ENCODE measurements at places on chromosomes 5 and 9.

GRCh38 chr5:1228120-1228519, 2.9 kb downstream of the SLC6A18 start:
- DNase-seq, result no peak

GRCh38 chr5:165127941-165128340, 1622.5 kb downstream of the MAT2B start:
- DNase-seq, result peak; percentile 1

DNA sequence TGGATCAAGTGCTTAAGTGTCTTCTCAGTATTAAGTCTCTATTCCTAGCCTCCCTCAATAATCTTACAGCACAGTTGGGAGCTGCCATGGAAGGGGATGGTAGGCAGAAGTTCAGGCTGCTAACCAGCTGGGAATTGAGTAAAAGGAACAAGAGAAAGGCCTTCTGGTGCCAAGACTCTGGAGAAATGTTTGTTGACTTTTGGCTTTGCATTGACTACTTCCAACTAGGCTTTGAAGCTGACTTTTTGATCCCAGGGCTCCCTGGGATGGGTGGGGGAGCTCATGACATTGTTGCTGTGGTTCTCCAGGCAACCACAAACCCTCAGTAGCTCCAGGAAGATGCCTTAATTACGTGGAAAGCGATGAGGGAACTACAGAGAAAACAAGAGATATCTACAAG, 85.2 kb upstream of the HTR4 start:
- peak; percentile 60 for DNase-seq

DNA sequence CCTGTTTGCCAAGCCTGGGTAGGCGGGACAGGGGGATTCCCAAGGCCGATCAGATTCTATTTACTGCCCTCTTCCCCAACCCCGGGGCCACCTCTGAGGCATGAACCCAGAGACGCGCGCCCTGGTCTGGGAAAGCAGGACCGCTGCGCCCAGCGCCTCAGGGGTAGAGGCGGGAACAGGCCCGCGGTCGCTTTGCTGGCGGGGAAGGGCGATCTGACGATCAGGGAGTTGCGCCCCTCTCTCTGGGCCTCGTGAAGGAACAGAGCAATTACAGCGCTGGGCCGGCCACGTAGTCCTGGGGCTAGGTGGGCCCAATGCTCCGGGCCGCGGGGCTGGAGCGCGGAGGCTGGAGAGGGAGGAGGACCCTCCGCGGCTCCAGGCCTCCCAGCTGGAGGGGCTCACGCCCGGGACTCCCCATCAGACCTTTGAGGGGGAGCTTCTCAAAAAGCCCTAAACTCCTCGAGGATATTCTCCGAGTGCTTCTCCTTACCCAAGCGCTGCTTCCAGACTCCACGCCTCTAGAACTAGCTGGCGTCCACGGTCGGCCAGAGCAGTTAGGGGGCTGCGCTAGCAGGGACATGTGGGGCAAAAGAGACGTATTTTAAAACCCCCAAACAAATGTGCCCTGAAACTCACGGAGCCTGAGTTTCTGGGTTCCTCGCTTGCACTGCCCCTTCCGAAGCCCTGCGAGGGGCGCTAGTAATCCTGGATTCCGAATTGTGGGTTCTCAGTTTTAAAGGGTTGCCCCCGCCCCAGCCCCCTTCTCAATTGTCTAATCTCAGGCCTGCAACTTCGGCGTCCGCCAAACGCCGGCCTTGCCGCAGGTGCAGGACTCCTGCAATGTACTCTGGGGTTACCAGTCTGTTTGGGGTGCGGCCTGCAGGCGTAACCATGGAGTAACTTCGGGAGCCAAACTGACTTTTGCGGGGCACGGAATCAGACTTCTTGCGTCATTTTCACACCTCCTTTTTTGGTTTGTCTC, 57.6 kb downstream of the TMEM174 start:
- DNase-seq, result no peak

DNA sequence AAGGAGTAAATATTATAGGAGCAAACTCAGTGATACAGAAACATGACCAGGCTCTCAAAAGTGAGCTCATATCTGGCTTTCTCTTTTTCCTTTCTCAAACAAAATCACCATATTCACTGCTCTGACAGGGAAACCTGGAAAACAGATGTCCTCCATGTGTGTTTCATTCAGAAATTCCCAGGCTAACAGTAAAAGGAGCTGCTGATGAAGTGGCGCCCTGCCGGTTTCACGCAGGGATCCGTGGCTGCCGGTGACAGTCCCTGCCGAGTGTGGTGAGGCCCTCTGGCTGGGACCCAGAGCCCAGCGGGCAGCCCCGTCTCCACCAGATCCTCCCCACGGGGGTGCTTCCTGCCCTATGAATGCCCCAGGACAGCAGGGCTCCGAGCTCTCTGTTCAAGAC, 208.1 kb downstream of the GNA14 start:
- peak; percentile 83 for DNase-seq

GRCh38 chr9:108784998-108785397, 70.8 kb downstream of the ACTL7B start:
- peak; percentile 76 for DNase-seq

DNA sequence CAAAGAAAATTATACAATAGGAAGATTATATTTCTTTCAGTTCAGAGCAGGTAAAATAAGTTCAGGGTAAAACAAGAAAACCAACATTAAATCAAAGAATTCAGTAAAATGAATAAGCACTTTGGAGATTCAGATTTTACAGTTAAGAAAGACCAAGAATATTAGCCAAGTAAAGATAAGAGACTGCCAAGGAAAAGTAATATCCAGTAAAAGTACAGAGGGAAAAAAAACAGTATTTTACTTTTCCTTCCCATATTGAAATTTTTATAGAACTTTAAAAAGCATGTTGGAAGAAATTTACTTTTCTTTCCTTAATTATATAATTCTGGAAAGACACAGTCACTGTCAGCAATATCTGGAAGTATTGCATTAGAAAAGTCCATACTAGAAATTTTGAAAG, 393.4 kb downstream of the NFIB start:
- no peak for DNase-seq

DNA sequence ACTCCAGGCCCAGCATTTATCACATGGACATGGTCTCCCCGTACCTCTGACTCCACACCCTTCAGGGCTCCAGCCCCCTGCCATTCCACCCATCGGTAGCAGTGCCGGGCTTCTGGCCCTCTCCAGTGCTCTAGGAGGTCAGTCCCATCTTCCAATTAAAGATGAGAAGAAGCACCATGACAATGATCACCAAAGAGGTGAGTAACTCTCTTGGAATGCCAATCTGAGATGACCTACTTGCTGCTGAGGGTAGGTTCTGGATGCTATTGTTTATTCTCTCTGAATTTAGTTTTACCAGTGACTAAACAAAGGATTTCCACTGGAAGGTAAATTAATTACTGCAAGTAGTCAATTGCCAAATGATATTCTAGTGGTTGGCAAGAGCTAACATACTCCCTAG, 80.8 kb downstream of the TLE4 start:
- DNase-seq, result peak; percentile 64

DNA sequence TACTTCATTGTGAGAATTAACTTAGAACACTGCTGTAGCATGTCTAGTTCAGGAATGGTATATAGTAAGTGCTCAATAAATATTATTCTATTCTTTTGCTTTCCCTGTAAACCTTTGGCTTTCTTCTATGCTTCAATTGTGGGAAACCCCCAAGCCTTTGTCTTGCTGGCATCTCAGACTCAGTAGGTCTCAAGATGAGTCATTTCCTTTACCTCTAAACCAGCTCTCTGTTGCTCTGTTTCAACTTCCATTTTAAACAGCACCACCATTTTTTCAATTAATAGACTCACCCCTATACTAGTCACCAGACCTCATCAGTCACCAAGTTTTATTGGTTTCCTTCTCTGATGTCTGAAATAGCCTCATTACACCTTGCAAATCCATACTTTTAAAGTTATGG, 43.5 kb downstream of the DMAC1 start:
- peak; percentile 2 for DNase-seq

Data from fibroblast of skin of back (primary cell).